ENCODE measurements at places on chromosomes 3 and 15.

DNA sequence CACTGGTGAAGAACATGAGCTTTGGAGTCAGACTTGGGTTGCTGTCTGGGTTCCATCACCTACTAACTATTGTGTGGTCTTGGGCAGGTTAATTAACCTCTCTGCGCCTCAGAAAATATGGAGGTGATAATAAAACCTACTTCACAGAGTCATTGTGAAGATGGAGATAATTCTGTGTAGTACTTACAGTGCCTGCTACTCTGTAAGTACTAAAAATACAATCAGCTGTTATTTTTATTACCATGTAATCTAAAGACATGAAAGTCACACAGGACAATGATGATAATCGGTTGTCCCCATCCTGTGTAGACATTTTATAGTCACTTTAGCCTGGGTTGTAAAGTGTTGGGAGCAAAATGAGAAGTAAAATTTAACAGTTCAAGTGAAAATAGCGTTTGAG, 334.1 kb downstream of the THSD4 start:
- no peak for DNase-seq

DNA sequence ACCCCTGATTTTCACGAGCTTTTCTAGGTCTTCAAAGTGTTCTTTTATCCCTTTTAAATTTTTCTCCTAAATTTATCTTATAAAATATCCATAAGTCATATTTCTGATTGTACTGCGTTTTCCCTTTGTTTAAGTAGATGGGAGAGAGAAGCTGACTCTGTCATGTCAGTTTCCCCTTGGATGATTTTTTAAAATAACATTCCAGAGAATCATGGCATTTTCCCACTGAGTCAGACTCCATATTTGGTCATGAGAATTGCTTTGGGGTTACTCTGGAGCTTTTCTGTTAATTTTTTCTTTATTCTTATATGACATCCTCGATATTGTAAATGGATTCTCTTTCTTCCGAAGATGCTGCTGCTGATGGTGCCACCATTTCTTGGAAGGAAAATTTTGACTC, 28.6 kb upstream of the UMPS start:
- no peak for DNase-seq

DNA sequence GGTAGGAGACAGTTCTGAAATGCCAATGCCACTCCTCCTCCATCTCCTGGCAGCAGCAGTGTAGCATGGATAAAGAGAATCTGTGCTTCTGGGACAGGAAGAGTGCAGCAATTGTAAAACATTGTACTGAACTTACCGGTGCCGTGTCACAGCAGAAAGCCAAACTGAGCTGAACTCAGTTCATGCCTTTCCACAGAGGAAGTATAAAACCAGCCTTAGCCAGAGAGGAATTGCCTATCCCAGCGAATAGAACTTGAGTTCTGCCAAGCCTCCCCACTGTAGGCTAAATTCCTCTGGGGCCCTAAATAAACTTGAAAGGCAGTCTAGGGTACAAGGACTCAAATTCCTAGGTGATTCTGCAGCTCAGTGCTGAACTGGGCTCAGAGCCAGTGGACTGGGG, 148.8 kb downstream of the SLC9A9 start:
- DNase-seq, result no peak

DNA sequence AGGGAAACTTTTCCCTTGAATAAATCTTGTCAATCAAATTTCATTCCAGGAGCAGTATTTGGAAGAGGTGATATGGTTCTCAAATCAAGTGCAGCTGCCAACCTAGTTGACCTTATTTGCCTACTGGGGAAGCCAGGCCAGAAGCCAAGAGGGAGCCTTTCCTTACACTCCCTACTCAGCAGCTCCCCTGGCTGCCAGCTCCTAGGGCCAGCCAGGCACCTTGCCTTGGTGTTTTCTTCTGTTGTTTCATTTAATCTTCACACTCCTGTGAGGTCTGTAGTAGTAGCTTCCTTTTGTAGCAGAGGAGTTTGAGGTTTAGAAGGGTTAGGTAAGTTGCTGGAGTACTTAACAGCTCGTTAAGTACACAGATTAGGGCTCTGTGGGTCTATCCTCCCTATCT, 22.6 kb downstream of the MKRN2OS start:
- no peak for DNase-seq

DNA sequence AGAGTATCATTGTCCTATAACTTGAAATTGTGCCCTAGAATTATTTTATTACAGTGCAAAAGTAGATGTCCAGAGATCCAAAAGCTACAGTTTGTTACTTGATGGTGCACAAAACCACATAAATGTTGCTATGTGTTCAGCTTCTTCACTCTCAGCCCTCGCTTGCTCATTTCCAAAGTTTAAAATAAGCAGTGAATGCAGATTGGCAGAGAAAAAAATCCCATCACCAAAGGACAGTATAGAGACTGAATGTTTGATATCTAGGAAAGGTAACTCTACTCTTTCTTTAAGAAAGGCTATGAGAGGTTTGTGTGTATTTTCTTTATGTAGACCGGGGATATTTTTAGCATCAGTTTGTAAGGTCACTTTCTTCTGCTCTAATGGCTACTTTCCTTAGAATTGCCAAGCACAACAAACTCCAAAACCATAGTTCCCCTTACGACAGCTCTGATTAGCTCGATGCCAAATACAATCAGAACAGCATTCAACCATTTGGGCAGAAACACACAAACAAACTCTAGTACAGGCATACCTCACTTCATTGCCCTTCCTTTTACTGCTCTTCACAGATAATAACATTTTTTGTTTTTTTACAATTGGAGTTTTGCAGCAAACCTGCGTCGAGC, 164.1 kb upstream of the CCDC54 start:
- DNase-seq, result no peak

DNA sequence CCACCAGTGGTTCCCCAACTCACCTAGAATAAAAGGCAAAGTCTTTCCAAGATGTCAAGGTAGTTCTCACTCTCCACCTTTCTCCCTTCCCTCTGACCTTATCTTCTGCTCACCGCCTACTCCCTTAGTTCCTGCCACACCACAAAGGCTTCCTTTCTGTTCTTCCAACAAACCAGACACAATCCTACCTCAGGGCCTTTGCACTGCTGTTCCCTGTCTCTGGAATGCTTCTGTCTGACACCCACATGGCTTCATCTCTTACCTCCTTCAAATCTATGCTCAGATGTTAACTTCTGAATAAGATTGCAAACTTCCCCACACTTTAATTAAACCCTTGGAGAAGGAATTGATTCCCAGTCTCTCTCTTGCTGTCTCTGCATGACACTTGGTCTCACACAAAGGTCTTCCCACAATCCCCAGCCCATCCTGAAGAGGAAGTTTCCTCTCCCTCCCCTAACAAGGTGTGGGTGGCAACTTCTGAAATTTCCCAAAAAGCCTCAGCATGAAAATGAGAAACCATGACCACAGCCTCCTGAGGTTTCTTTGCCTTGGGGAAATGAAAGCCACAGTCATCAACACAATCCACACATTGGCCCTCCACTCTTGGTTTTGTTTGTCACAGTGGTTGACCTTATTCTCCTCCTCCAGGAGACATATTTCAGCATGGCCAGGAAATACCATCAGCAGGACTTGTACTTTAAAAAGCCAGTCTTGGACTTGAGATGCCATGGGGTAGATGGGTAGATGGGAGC, 3.0 kb upstream of the RYK start:
- no peak for DNase-seq

- no peak for DNase-seq
Observed at GRCh38 chr15:89090791-89091626, 2.8 kb downstream of the ABHD2 start.

DNA sequence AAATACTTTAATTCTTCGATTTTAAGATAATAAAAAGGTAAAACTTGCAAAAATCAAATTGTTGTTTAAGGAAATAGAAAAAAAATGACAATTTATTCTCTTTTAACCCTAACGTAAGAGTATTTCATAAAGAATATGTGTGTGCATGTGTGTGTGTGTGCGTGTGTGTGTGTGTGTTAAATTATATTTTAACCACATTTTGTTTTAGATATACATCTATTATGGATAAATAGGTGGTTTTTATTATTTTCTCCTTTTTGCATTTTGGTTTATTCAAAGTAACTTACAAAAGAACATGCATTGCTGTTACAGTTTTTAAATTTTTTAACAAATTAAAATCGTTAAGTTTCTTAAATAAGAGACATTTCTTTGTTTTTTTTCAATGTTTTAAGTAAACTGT, 414.4 kb downstream of the NAALADL2 start:
- DNase-seq, result no peak

- no peak for DNase-seq
Observed at GRCh38 chr15:100020614-100021013, 287.4 kb upstream of the LYSMD4 start.

DNA sequence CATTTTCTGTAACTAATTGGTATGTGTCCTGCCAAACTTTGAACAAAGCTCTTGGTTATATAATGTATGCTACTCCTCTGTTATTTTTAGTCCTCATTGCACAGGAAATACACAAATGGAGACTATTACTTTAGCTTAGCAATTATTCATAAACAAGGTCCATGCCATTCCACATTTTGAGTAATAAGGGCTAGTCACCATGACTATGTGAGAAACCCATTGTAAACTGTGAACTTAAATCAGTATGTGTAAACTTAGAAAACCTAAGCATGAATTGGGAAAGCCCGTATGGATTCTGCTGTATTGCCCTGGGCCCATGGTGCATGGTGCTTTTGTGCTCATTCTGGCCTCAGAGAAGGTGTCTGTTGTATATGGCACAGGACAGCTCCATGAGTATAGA, 100.3 kb downstream of the HCN4 start:
- DNase-seq, result no peak

DNA sequence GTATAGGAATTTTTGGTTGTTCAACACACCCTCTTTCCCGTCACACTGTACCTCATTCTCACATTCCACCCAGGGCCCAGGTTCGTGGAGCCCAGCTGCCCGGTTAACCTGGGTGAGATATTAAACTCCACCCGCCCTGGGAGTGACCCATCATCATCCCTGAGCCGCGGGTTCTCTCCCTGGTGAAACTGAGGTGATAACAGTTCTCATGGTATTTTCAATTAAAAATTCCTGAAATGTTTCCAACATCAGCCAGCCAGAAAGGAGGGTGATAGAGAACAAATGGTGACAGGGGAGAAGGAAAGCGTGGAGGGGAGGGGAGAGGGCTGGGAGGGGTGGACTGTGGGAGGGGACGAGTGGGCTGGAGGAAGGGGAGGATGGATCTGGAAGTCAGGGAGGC, 148.8 kb downstream of the ALDH1A2 start:
- no peak for DNase-seq

DNA sequence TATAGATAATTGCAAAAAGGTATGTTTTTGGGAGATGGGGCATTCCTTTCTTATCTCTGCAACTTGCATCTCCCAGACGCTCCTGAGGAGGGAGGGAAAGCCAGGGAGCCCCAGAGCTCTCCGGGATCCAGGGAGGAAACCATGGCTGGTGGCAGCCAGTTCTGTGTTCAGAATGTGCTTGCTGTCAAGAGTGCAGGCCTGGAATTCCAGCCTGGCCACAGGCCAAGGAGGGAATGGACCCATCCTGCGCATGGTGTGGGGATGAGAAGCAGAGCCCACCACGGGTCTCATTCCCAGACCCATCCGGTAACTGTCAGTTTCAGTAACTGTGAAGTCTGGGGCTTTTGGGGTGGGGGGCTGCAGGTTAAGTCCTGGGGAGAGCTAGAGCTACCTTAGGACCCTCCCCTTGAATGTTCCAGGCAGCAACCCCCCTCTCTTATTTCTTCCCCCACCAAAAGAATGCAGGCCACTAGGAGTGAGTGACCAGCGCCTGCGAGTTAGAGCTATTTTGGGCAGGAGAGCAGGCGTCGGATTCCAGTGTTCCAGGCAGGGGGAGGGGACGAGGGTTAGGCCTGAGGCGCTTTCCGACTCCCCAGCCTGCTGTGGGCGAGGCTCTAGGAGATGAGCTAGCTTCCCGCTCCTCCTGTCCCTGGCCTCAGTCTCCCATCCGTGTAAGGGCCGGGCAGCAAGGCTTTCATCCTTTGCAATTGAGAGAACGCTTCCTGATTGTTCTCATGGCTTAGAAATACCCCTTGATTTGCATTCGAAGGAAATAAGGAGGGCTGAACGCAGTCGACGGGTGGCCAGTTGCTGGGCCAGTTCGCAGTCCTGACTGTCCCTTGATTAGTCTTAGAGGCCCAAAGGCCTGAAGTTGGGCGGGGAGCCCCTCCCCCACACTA, 781 bp upstream of the DAG1 start:
- DNase-seq, result peak; percentile 6

GRCh38 chr15:92880796-92881195, 19.3 kb upstream of the CHD2 start:
- no peak for DNase-seq

DNA sequence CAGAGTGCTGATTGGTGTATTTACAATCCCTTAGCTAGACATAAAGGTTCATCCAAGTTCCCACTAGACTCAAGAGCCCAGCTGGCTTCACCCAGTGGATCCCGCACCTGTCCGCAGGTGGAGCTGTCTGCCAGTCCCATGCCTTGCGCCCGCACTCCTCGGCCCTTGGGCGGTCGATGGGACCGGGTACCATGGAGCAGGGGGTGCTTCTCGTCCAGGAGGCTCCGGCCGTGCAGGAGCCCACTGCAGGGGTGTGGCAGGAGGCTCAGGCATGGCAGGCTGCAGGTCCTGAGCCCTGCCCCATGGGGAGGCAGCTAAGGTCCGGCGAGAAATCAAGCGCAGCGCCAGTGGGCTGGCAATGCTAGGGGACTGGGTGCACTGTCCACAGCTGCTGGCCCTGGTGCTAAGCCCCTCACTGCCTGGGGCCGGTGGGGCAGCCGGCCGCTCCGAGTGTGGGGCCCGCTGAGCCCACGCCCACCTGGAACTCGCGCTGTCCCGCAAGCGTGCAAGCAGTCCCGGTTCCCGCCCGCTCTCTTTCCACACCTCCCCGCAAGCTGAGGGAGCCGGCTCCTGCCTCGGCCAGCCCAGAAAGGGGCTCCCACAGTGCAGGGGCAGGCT, 1206.3 kb downstream of the OTOL1 start:
- no peak for DNase-seq

GRCh38 chr15:63072023-63072650, 29.6 kb downstream of the TPM1 start:
- DNase-seq, result no peak

GRCh38 chr15:43531018-43531670, 13.7 kb downstream of the MAP1A start:
- DNase-seq, result no peak

GRCh38 chr15:41333026-41333562, 413 bp downstream of the NUSAP1 start:
- DNase-seq, result no peak

GRCh38 chr3:134094491-134094890, 64.8 kb upstream of the SLCO2A1 start:
- DNase-seq, result no peak

- no peak for DNase-seq
Observed at GRCh38 chr3:8838234-8838633, 68.8 kb upstream of the OXTR start.

GRCh38 chr3:8579096-8579495, 65.5 kb downstream of the SSUH2 start:
- DNase-seq, result no peak

DNA sequence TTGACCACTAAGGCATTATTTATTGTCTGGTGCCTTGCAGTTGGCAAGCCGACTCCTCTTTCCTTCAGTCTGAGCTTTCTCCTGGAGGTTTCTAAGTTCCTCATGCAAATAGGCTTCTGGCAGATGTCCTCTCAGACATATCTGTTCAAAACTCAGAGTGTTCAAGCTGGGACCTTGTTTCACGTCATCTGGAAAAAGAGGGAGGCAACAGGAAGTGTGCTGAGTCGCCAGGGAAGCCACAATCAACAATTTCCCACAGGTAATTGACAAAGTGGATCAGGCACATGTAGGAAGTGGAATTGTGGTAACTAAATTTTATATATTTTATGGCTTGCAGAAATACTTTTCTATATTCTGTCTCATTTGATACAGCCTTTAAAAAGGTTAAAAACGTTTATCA, 14.6 kb downstream of the SCG5 start:
- no peak for DNase-seq

All from NCI-H1105 (cell line).